ENCODE measurements at places on chromosomes 4 and X.

- DNase-seq, result no peak
These were observed 51.7 kb upstream of the CHRDL1 start for GRCh38 chrX:110847334-110847733.

- DNase-seq, result peak; percentile 31
These were observed 173.9 kb upstream of the KLF3 start for GRCh38 chr4:38489924-38490639.

GRCh38 chr4:143384381-143384994, 47.8 kb downstream of the GAB1 start:
- no peak for DNase-seq

DNA sequence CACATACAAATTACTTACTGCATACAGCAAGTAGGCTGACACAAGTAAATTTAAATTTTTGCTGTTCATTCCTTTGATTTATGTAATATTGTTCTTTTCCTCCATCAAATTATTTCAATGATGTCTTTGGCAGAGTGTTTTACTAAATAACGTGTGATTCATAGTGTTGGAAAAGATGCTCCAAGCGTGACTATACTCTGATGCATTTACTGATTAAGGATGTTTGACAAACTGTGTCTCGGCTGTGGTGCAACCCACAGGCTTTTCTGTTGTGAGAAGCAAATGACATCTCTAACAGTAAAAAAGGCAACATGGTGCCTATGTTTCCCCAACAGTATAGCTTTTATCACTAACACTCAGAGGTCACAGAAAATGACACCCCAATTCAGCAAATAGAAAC, 540.9 kb downstream of the PPP4R3C start:
- DNase-seq, result no peak

DNA sequence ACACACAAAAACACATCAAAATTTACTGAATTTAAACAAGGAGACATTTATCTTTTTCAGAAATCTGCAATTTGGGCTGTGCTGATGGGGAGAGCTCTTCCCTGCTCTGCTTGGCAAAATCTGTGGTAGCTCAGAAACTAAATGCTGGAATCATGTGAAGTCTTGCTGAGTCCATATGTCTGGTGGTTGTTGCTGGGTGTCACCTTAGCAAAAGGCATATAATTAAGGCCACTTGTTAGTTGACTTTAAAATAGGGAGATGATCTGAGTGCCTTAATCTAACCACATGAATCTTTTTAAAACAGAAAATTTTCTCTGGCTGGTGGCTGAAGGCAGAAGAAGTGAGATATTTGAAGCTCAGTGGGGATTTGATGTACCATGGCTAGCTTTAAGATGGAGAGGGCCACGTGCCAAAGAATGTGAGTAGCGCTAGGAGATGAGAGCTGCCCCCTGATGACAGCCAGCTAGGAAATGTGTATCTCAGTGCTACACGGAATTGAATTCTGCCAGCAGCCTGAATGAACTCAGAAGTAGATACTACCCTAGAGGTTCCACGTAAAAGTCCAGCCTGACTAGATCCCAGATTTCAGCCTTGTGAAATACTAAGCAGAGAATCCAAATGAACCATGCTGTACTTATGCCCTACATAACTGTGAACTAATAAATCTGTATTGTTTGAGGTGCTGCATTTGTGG, 7.6 kb upstream of the GUF1 start:
- DNase-seq, result no peak

DNA sequence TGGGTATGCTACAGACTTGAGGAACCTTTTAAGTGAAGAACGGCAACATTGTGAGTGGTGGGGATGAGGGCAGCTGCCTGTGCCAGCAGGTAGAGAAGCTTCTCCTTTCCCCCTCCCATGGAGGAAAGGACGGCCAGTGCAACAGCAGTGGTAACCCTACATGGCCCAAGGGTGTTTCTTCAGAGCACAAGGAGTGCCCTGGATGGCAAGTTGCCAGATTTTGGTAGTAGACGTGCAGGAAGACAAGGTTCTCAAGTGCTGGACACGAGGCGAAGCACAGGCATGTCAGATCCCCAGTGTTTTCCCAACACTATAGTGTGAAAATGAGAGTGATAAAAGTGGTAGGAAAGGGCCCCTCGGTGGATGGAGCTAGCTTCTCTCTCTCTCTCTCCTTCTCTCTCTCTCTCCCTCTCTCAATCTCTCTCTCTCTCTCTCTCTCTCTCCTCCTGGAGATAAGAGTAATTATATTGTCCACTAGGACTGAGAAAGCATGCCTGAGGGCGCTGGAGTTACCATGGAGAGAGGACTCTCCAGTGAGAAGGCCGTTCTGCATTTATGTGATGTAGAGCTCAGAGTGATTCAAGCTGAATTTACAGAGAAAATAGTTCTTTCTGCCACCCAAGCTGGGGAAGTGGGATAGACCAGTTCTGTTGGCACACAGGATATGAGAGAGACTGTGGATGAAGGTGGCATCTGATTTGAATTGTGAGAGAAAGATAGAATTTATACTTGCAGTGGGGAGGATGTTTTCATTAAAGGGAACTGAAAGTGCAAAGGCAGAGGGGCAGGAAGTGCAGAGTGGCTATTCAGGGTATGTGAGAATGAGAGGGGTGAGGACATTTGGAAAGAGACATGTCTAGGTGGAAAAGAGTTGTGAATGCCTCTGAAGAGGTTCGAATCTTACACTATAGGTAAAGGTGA, 25.7 kb upstream of the TRPC3 start:
- no peak for DNase-seq

- peak; percentile 60 for DNase-seq
These were observed 50.8 kb downstream of the HTRA3 start for GRCh38 chr4:8320386-8320750.

DNA sequence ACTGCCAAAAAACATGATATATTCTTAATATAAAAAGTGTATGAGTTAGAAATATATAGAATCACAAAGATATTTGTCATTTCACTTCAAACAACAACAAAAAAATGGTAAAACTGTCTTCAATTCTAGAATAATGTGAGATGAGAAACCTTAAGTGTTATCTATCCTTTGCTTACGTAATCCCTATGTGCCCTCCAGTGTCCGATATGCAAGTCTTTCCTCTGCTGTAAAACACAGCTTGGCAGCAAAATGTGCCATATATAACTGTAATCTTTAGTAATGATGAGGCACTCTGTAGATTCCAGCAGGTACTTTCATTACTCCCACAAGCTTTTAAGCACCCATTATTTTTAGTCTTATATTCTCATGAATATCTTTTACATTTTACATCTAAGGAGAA, 555.1 kb upstream of the FRG1 start:
- no peak for DNase-seq

DNA sequence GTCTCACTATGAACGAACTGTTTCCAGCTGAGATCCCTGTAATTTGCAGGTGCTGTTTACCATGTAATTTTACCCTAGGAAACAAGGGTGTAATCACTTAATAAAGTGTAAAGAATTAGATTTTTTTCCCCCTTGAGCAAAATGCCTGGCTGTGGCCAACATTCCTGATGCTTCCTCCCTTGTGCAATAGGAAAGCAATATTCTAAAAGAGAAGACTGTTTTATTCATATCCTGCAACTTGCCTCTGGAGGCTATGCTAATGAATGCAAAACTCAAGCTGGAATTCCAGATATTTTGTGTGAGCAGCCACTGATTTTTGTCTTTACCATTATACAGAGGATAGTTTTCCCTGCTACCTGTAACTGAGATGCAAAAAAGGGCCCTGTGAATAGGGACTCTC, 98.0 kb downstream of the AWAT2 start:
- DNase-seq, result no peak

DNA sequence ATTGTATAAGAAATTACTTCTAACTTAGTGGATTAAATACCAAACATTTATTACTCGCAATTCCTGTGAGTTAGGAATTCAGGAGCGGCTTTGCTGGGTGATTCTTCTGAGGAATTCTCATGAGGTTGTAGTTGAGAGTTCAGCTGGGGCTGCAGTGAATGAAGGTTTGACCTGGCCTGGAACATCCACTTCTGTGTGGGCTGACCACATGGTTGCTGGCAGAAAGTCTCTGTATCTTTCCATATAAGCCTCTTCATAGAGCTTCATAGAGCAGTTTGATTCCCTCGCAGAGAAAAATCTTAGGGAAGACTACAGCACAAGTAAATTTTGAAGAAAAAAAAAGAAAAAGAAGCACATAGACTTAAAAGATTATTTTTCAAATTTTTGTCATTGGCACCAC, 339.7 kb upstream of the NWD2 start:
- DNase-seq, result no peak

DNA sequence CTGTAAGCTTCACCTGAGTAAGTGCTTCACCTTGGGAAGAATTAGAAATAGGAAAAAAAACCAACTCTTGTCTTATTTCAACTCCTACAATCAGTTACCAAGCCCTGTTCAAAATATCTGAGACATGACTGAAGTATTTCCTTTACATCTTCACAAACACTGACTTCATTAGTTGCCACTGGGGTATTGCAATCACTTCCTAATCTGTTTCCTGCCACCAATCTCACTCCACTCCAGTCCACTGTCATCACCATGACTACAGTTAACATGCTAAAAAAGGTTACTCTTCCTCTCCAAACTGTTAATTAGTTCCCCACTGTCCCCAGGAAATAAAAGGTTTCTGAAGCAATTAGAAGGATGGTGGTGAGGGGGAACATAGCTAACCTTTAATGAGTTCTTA, 3.3 kb upstream of the SUPT20HL1 start:
- DNase-seq, result no peak

DNA sequence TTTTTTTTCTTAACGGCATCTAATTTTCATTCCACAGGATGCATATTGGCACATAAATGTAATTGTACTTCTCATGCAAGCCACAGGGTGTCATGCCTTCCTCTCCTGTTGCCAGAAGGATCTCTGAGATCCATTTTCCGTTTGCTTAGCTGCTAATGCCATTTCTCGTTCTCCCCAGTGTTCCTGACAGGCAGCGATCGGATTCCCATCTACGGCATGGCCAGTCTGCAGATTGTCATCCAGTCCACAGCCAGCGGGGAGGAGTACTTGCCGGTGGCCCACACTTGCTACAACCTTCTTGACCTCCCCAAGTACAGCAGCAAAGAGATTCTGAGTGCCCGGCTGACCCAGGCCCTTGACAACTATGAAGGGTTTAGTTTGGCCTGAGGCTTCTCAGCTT, 8.9 kb upstream of the NAP1L5 start:
- no peak for DNase-seq

DNA sequence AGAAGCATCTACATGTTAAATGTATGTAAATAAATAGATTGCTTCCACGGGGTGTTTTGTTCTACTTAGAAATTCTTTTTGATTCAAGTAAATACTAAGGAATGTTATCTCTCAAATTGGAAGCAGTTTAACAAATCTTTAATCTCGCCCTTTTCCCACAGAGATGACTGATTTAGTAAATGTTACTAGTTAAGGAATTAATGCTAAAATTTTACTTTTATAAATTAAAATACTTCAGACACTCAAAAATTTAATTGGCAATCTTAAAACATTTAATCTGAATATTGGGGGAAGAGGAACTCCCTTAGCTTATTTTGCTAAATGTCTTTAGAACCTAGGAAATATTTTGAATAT, 12.1 kb downstream of the LARP7 start:
- DNase-seq, result no peak

DNA sequence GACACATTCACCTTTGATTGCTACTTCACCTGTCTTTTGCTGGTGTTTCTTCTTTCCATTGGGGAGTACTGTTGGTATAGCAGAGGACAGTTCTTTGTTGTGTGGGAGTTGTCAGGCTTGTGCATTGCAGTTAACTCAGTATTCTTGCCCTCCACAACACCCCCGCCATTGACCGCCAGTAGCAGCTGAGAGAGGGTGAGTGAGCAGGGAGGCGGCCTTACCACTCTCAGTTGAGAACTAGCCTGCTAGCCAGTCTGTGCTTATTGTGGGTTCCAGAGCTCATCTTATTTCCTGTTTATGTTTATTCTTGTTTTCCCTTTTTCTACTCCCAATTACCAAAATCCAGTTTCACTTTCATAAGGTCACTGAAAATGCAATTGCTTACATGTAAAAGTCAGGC, 52.2 kb downstream of the STIM2 start:
- no peak for DNase-seq

GRCh38 chrX:9149501-9150245, 115.7 kb upstream of the FAM9B start:
- DNase-seq, result no peak

GRCh38 chr4:74934016-74934831, 1.3 kb downstream of the PARM1 start:
- peak; percentile 47 for DNase-seq

- peak; percentile 55 for DNase-seq
These were observed 1092.3 kb downstream of the ARAP2 start for GRCh38 chr4:35151816-35152572.

- no peak for DNase-seq
These were observed 712.4 kb upstream of the LCORL start for GRCh38 chr4:18733961-18734360.

DNA sequence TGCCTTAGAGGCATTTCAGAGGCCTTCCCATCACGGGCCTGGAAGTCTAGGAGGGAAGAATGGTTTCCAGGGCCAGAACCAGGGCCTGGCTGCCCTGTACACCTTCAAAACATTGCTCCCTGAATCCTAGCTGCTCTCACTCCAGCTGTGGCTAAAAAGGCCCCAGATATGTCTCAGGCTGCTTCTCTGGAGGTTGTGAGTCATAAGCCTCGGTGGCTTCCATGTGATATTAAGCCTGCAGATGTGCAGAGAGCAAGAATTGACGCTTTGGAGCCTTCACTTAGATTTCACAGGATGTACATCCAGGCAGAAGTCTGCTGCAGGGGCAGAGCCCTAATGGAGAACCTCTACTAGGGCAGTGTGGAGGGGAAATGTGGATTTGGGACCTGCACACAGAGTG, 502.5 kb downstream of the GRXCR1 start:
- DNase-seq, result no peak

GRCh38 chrX:40148385-40149285, 50.9 kb upstream of the BCOR start:
- DNase-seq, result peak; percentile 56

DNA sequence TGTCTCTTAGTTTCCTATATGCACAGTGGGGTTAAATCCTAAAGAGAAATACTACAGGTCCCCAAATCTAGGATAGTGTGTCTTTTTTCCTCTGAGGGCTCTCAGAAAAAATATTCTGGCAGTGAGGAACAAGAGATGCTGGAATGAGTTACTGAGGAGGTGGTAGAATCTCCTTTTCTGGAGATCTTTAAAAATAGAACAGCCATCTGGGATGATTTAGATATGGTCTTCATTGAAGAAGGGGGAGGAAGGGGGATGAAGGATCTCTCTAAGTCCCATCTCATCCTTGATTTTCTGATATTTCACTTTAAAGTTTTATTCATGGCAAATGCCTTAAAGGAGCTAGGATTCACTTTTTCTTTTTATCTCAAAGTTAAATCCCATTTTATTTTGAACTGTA, 235.0 kb downstream of the MAML3 start:
- no peak for DNase-seq

DNA sequence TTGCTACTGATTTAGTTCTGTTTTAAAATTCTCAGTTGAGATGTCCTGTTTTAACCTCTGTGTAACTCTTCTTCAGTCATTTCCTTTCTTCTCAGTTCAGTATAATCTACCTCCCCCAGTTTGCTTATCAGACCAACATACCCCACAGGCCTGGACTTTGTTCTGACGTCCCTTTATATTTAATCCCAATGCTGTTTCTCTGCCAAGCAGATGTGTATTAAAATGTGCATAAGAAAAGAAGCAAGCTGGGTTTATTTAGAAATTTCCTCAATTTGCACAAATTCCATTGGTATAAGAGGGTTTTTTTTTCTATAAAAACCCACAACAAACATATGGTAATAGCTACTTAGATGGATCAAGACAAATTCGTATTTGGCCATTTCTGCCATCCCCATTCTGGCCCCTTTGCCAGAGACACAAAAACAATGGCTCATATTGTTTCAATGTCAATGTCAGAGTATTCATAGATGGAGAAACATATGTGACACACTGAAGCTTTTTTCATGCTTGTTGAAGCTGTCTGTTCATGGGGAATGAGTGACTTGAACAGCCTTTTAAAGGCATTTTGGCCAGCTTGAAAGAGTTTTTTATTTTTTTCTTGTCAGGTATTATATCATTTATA, 24.5 kb downstream of the HCCS start:
- DNase-seq, result no peak

All from H9 (cell line).